Testis (tissue), 5 donors: ENCODE measurements at places on chromosomes 7 and 10.

DNA sequence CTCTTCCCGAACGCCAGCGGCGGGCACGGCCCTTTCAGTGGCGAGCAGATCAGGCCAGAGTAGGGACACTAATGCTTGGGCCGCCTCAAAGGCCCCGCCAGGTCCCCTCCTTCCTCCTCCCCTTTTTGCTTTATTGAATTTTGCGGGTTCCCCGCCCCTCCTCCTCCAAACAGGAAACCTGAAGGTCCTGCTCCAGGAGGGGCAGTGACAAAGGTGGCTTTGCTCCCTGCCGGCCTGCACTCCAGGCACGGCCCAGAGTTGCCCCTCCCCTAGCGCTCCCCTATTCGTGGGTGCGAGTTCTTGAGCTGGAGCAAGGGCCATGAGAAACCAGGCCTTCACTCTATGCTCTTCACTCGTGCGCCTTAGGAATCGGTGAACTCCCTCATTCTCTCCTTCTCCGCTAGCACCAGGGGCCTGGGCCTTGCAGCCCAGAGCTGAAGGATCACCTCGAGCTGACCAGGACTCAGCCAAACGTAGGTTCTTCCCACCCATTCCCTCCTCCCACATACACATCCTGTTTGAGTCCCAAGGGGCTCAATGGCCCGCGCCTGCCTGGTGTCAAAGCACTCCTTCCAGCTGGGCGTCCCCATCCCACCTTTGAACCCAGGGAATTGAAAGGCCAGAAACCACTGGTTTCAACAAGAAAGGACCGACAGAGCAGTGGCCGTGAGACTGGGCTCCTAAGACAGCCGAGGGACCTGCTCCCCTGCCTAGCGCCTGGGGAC, 619 bp upstream of the HOXA6 start:
- peak; percentile 6 for DNase-seq

GRCh38 chr7:90210981-90211380, 559 bp upstream of the STEAP2 start:
- peak; percentile 16 for DNase-seq

GRCh38 chr7:50782375-50783208, at the start of gene GRB10:
Gene GRB10, minus strand, starts transcription at chr7:50782896. Its CDS starts 50,574 bp downstream, at chr7:50732322.
- DNase-seq, result peak; percentile 32

- DNase-seq, result peak; percentile 73
Measured at GRCh38 chr10:95406651-95407280, 116.0 kb upstream of the PDLIM1 start.

GRCh38 chr10:61971003-61971325, 69.5 kb downstream of the ARID5B start:
- no peak for DNase-seq
